GM12878 (cell line): ENCODE measurements at places on chromosomes 3 and 15.

GRCh38 chr3:52353291-52353855 lies 37.3 kb downstream of the DNAH1 start:
- DNase-seq: no peak
- no peaks in the 10 kb centered on the region for H3K27me3 ChIP-seq
- H3K27ac ChIP-seq: no peak overlapping the region
- no peak overlapping the region for H3K4me3 ChIP-seq
- H3K36me3 ChIP-seq: no peaks in the 10 kb centered on the region

GRCh38 chr3:184117636-184118035 lies 17.5 kb upstream of the EIF2B5 start:
- no peaks in the 10 kb centered on the region for H3K27me3 ChIP-seq
- H3K36me3 ChIP-seq: no peaks in the 10 kb centered on the region
- no peak overlapping the region for H3K4me3 ChIP-seq
- no peak overlapping the region for H3K27ac ChIP-seq

DNA sequence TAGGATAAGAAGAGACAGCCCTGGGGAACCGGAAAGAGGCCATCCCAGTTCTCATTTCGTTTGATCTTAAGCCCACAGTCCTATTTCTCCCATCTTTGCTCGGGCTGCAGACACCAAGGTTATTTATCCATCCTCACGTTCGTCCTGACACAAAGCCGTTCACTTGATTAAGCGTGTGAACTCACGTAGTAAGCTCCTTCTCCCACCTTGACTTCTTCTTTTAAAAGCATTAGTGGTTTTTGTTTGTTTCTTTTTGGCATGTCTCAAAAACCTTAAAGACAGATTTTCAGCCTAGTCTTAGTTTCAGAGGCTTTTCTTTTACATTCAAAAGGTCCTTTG lies 70.9 kb downstream of the TGFBR2 start:
- no peak for DNase-seq
- H3K27ac ChIP-seq: no peak overlapping the region
- no peaks in the 10 kb centered on the region; the same call in 1 of the 2 replicates for H3K27me3 ChIP-seq

GRCh38 chr3:50226888-50227389 lies 9.1 kb upstream of the GNAI2 start:
- H3K27ac ChIP-seq: peak overlapping the region; percentile 56; the same call in 1 of the 2 replicates
- H3K36me3 ChIP-seq: no peaks in the 10 kb centered on the region
- no peak for DNase-seq
- H3K27me3 ChIP-seq: no peaks in the 10 kb centered on the region

- no peak overlapping the region for H3K4me3 ChIP-seq
- no peaks in the 10 kb centered on the region for H3K36me3 ChIP-seq
- DNase-seq: no peak
- peaks cover 3% of the 10 kb centered on the region; the same call in 1 of the 2 replicates for H3K27me3 ChIP-seq
- no peak overlapping the region for H3K27ac ChIP-seq
Measured at GRCh38 chr15:39922462-39923092, 2.5 kb upstream of the GPR176 start.
